ENCODE measurements at places on chromosomes 5 and 9.

- DNase-seq = no peak
Observed at GRCh38 chr5:176823869-176824412, 13.6 kb downstream of the UNC5A start.

DNA sequence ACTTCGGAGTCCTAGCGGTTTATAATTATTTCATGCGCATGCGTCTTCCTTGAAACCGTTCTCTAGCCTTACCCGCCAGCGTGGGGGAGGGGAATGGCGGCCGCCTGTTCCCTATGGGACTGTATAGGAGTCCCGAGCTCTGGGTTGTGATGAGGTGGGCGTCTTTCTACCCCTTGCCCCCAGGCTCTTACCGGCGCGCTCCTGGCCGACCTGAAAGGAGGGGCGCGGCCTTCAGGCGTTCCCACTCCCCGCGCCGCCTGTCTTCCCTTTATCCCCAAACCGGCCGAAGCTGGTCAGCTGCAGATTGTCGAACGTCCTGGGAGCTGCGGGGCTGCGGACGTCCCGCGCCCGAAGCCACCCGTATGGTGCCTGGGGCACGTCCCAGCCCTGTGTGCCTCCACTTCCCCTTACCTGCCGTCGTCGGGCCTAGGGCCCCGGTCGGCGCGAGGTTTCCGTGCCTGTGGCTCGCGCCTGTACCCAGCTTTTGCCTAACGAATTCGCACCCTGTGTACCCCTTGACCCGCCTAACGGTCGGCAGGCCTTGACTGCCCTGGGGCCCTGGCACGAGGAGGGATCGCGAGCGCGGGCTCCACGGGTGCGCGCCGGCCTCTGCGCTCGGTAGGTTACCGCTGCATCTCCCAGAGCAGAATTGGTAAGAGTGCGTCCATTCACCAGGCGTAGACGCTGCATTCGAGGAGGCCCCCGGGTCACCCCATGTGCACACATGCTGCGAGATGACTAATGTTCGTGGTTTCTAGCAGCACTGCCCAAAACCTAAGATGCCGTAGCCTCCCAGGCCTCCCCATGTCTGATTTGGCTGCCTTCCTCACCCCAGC is 653 bp upstream of the HNRNPH1 start:
- no peak for DNase-seq

GRCh38 chr5:13771011-13771571 is 173.4 kb downstream of the DNAH5 start:
- no peak for DNase-seq

DNA sequence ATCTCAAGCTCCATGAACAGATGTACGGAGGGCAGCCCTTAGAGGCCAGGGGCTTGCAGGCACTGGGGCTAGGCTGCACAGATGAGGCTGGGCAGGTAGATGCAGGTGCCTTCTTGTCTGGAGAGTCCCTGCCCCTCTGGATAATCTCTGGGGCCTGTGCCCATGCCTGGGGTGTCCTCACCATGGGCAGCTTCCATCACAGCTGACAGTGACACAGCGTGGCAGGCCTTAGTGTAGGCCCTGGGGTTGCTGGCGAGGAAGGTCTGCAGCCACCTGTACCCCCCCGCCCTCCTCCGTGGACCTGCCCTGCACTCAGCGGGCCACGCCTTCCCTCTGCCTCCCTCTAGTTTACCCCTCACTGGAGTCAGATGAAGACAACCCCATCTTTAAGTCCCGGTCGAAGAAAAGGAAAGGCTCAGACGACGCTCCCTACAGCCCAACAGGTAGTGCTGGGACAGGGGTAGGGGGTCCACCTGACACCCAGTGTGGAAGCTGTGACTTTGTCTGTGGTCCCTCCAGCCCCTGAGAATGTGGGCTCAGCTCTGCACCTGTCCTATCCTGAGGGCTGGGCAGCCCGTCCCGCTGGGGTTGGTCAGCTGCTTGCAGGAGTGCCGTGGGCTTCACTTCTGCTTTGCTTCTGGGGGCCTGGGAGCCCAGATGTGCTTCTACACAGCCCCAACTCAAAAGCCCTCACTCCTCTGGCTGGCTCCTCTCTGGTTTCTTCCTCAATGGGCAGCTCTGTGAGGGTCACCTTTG is 98.4 kb downstream of the PHF2 start:
- DNase-seq = no peak

- DNase-seq = no peak
Observed at GRCh38 chr5:113447498-113448050, 12.8 kb upstream of the TSSK1B start.

DNA sequence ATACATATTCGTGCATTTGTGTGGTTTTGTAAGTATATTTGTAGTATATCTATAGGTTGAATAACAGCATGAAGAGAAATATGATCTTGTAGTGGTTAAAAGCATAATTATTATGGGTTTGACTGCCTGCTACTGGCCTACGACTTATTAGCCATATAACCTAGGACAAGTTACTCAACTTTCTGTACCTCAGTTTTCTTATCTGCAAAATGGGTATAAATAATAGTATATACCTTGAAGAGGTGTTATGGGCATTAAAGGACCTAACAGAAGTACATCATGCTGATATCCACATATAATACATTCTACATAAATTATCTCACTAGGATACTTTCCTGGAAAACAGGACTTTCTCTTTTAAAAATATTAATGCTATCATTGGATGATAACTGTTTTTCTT is 118.3 kb upstream of the ELL2 start:
- no peak for DNase-seq

GRCh38 chr9:134494273-134494815 is 147.3 kb upstream of the COL5A1 start:
- no peak for DNase-seq

GRCh38 chr5:34555699-34556508 is 100.2 kb upstream of the RAI14 start:
- DNase-seq = no peak

- no peak for DNase-seq
Observed at GRCh38 chr9:11933926-11934325, 759.3 kb upstream of the TYRP1 start.

GRCh38 chr9:128764361-128764760 is 7.4 kb downstream of the ZER1 start:
- DNase-seq = no peak

DNA sequence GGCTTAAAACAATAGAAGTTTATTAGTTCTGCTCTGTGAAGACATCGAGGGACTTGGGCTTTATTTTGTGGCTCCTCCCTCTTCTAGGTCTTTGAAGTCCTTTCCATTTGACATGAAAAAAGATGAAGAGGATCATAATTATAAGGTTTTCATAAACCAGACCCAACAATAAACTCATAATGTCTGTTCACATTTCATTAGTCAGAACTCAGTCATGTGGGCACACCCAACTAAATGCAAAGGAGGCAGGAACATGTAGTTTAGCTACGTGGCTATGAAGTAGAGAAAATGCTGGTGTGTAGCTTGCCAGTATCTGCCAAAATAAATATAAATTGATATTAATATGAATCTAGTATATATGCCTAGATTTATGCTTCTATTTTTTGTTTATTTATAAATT is 393.9 kb upstream of the C9orf72 start:
- DNase-seq = no peak

DNA sequence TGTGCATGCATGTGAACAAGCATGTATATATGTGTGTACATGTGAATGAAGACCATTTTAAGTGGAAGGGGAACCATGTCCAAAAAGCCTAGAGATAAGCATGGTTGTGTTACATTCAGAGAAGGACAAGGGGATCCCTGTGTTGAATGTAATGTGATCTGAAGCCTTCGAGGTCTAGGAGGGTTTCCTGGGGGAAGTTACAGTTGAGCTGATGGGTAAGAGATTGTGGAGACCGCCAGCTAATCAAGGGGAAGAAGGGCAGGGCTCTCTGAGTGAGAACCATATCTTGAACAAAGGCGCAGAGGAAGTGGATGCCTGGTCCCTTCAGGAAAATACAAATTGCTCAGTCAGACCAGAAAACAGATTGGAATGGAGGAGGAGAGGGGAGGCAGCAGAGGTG is 45.5 kb upstream of the TNFSF15 start:
- no peak for DNase-seq

DNA sequence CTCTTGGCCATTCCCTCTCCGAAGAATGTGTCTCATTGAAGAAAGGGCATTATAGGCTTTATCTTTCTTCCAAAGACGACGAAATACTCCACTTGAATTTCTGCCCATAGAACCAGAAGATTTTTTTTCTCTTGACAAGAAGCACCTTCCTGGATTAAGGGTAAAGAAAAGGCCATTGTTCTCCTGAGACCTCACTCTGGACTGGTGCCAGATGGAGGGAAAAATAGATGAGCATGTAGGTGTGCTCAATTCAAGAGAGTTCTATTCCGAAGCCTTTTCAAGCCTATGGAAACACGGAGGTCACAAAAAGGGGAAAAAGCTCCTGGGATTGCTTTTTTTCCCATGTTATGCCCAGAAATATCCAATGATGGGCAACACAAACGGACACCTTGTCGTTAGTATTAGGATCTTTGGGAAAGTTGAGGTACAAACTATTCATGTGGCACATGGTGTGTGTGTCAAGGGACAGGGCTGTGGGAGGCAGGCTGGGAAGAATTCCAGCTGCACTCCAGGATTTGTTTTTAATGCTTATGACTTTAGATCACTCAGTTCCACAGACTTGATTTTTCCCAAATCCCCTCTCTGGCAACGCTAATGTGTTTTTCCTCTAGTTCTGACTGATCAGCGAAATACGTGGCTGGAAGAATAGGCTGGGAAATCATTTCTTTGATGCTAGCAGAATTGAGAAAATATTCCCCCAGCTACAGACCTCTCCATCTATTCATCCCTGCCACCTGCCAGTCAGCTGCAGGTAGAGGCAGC is 89.9 kb downstream of the SIL1 start:
- DNase-seq = no peak

- no peak for DNase-seq
Observed at GRCh38 chr5:127878174-127878750, 175.1 kb downstream of the CCDC192 start.

DNA sequence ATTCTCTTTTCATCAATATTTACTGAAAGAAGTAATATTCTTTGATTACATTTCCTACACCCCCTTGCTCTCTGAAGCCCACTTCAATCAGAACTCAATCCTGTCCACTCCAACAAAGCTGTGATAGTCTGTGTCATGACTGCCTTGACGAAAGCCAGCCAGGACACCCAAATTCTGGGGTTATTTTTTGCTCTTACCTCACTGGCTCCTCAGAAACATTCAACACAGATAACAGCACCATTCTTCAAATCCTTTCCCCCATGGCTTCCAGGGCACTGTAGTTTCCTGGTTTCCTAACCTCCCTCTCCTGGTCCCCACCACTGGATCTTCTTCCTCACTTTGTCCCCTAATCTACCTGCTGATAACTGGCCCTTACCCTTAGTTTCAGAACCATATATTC is 106.1 kb upstream of the FER start:
- DNase-seq = no peak

DNA sequence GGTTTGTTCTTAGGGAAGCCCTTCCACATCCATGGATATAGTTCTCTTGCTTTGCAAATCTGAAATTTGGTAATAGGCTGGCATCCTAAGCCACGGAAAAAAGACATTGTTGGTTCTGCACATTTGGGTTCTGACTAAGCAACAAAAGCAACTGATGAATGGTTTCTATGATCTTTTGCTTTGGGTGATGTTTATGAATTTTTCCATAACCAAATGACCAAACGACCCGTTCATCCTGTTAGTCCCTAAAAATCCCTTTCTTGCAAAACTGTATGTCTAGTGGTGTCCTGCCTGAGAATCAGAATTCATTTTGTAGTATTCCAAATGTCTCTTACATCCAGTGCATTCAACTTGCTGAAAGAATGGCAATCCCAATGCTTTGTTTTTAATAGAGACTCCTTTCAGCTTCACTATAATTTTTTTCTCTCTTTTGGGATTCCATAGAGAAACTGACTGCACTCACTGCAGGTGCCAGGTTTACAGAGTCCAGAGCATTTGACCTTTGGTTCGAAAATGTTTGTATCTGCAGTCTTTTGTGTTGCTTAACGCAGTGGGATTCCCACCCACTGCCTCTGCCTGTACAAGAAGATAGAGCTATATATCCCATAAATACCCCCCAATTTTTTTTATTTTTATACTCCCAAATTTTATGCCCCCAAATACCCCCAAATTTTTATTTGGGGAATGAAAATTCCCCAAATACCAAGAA is 4.7 kb downstream of the SPTAN1 start:
- DNase-seq = no peak

- DNase-seq = no peak
Observed at GRCh38 chr9:133494636-133495326, 15.9 kb upstream of the SLC2A6 start.

- no peak for DNase-seq
Observed at GRCh38 chr9:98187926-98188325, 4.5 kb downstream of the CORO2A start.

DNA sequence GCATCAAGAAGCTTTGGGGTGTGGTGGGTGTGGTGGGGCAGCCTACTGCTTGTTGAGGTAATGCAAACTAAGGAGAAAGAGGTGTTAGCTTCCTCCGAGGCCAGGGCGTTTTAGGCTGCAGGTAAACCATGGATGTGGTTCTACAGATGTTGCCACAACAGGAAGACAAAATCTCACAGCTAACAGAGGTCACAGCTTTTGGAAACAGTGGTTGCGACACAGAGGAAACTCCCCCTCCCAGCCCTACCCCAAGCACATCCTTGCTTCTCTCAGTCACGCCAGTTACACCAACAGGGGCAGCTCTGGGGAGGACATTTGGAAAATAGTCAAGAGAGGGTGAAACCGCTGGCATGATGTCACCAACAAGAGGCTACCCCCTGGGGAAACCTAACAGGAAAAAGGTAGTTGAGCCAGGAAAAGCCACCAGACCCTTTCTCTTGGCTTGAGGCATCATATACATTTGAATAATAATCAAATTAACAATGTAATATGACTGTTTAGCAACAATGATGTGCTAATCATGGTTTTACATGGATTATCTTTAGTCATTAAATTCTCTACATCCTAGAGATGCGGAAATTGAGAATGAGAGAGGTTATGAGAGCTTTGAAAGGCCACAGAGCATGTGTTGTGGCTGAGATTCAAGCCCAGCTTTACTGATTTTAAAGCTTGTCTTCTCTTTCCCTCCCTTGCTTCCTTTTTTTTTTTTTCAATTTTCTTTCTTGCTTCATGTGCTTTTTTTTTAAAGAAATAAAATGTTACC is 82.2 kb upstream of the IL12B start:
- DNase-seq = peak; percentile 17

- DNase-seq = no peak
Observed at GRCh38 chr5:134090522-134090921, 24.0 kb upstream of the TCF7 start.

DNA sequence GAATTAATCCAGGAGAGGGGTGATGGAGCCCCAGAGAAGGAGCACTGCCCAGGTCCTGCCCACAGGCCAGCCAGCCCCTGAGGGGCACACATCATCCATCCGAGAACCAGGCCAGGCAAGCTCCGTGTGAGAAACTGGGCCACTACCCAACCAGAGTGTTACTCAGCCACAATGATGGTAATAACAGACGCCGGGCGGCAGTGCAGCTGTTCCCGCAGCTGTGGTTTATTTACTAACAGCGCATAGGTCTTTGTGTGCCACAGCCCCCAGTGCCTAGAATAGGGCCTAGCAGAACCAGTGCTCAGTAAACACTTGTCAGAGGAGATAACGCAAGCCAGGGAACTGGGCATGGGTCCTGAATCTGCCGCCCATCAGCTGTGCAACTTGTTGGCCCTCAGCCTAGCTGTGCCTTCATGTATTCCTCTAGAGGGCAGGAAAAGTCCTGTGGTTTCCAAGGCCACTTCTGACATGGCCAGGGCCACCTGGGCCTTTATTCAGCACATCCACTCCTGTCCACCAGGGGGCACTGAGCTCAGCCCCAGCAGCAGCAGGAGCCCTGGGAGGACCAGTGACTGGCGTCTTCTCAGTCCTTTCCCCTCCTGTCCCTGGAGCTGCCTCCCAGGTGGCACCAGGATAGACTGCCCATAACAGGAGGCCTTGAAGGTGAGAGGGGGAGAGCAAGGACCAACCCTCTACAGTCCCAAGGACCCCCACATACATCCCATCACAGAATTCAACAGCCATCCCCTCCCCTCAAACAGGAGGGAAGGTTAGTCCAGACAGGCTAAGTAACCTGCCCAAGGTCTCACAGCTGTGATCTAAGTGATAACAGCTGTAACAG is 2.1 kb downstream of the MXD3 start:
- peak; percentile 46 for DNase-seq
